ENCODE measurements at places on chromosomes 2 and 18.

DNA sequence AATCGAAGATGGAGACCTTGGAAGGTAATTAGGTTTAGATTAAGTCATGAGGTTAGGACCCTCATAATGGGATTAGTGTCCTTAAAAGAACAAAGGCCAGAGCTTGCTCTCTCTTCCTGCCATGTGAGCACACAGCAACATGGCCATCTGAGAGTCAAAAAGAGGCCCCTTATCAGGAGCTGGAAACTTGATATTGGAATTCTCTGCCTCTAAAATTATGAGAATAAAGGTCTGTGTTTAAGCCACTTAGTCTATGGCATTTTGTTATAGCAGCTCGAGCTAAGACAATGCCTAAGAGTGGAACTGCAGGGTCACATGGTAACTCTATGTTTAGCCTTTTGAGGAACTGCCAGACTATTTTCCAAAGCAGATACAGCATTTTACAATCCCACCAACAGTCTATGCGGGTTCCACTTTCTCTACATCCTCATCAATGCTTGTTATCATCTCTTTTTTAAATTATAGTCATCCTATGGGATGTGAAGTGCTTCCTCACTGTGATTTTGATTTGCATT lies 42.4 kb downstream of the THADA start:
- no peak for DNase-seq

GRCh38 chr2:26039603-26040323 lies 5.9 kb downstream of the RAB10 start:
- no peak for DNase-seq

DNA sequence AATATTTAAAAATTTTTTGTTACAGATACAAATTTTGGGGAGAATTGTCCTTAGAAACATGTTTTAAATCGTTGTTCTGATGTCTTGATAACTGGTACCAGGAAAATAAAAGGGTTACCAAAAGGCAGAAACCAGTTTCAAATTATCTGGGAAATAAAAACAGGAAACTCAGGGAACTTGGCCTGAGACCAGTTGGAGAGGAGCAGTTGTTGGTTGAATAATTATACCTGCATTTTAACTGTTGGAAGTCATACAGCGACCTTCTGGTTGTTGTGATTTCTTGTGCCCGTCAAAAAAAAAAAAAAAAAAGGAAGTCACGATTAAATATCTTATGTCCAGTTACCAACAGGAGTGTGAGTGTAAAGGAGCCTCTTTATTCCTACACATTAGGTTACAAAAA lies 51.8 kb downstream of the CRIM1 start:
- no peak for DNase-seq

GRCh38 chr2:5980450-5981190 lies 288.4 kb downstream of the SOX11 start:
- DNase-seq, result no peak
